Kidney tubule cell (primary cell): ENCODE measurements at places on chromosomes 13 and 19.

GRCh38 chr13:111459803-111460547 is 139.5 kb downstream of the TEX29 start:
- no peak for DNase-seq

DNA sequence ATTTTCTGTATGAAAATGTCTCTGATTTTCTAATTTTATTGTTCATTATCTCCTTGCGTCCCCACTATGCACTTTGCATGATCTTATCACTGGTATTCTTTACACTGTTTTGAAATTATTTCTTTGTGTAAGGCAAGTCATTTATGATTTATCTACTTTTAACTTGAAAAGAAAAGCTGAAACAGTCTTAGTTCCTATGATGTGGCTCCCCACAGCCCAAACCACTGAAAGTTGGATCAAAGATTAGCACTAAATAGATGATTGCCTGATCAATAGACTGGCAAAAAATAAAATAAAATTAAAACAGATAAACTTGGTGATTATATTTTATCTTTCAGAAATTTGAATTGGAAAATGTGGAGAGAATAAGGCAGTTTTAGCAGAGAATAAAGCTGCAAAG is 1101.9 kb downstream of the PCDH9 start:
- DNase-seq: no peak

GRCh38 chr19:46350029-46350757 is 3.3 kb downstream of the PPP5C start:
- DNase-seq: no peak

DNA sequence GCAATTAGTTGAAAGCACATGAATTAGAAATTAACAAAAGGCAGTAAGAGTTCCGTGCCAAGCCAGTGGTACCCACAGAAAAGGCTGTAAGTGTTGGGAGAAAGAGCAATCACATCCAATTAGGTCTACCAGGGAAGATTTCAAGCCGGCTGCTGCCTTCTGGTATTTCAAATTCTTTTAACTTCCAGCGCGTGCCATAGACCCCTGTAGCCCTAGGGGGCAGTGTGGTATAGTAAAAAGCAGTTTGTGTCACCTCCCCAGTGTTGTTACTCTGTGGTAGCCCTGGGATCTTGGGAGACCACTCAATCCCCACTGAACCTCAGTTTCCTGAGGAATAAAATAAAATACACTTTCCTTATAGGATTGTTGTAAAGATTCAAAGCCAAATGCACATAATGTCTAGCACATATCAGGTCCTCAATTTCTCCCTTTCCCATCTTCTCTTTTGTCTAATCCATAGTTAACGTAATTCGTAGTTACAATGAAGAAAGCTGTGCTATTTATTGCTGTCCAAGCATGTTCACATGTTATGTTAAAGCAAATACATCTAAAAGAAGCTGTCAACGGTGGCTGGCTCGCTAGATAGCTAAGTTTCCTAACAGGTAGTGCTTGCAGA is 230.2 kb downstream of the TDRD3 start:
- peak; percentile 55 for DNase-seq

GRCh38 chr13:44938854-44939253 is 50.4 kb downstream of the NUFIP1 start:
- no peak for DNase-seq
